Fibroblast of skin of abdomen (primary cell): ENCODE measurements at places on chromosomes 11 and 22.

GRCh38 chr11:18522388-18522787 is 4.4 kb downstream of the TSG101 start:
- DNase-seq = peak; percentile 2

GRCh38 chr22:48050836-48051235 is 1288.4 kb downstream of the TBC1D22A start:
- no peak for DNase-seq

DNA sequence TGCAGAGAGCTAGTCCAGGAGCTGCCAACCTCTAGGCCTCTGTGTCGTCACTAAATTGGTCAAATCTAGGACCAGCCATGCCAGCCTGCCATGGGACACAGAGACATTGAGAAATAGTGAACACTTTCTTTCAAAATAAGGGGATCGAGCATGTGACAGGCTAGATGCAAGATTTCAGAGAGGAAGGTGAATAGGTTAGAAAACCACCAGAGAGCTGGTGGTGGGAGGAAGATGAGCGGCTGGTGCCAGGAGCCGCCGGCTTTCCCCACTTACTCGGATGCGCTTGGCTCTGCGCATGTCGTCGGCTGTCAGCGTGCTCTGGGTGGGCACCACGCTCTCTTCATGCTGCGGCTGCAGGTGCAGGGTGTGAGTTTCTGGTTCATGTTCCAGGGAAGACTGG is 35.4 kb upstream of the NFRKB start:
- DNase-seq = no peak

DNA sequence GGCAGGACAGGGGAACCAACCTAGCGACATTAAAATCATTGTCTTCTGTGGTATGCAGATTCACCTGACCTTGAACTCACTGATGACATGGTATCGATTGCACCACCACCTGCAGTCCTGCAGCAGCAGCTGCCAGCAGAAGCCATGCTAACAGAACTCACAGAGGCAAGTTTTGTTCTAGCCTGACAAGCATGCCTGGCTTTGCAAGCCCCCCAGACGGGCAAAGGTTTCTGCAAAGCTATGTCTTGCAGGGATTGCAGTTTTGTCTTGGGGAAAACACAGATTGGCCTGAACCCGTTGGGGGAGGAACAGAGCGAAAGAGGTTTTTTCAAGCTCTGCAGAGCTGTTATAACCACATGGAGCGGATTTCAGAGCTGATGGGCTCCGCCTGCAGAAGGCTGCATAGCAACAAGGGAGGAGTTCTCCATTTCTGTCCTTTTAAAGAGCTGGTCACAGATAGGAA is 221.0 kb downstream of the HIPK3 start:
- peak; percentile 22 for DNase-seq

DNA sequence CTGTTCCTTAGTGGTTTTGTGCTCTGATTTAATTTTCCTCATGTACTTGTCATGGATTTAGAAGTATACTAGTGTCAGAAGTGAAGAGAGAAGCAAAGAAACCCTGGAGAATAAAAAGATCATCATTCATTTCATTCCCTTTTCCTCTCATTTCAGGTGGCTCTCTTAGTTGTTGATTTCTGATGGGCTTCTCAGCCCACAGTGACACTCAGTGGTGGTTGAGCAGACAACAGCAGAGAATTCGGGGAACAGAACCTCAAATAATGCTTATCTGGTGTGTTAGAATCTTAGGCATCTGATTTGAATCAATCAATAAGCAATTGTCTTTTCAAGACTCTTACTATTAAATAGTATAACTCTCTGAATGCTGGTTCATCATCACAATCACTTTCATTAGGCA is 1289.4 kb downstream of the FAM181B start:
- DNase-seq = no peak
